Stimulated activated CD4-positive, alpha-beta T cell treated with anti-CD3 and anti-CD28 coated beads, Interleukin-15, amount 100 ng/mL, for 24 hours (primary cell): ENCODE measurements at places on chromosomes 5 and 9.
A peak's percentile ranks its signal among the peaks of the same experiment; 100 is the strongest.

GRCh38 chr5:115480271-115480670 is 64.3 kb downstream of the FEM1C start:
- DNase-seq = no peak

GRCh38 chr5:77086689-77087483 is at the start of gene ZBED3:
Gene ZBED3 (minus strand): TSS chr5:77087285. CDS start chr5:77077878, 9,407 bp downstream.
- DNase-seq = peak; percentile 61

DNA sequence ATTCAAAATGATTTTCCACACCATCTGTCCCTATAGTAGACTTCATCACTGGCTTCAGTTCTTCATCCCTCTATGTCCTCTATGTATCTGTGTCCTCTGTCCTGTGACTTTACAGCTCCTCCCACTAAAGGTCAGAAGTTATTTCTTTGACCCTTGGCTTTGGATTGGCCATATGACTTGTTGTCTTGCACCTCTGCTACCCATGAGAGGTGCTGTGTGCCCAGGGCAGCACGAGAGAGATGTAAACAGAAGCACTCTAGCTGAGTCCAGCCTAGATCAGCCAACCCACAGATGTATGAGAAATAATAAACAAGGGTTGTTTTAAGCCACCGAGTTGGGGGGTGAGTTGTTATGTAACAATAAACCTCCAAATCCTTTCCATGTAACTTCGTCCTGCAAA is 63.4 kb upstream of the ENTREP1 start:
- no peak for DNase-seq

DNA sequence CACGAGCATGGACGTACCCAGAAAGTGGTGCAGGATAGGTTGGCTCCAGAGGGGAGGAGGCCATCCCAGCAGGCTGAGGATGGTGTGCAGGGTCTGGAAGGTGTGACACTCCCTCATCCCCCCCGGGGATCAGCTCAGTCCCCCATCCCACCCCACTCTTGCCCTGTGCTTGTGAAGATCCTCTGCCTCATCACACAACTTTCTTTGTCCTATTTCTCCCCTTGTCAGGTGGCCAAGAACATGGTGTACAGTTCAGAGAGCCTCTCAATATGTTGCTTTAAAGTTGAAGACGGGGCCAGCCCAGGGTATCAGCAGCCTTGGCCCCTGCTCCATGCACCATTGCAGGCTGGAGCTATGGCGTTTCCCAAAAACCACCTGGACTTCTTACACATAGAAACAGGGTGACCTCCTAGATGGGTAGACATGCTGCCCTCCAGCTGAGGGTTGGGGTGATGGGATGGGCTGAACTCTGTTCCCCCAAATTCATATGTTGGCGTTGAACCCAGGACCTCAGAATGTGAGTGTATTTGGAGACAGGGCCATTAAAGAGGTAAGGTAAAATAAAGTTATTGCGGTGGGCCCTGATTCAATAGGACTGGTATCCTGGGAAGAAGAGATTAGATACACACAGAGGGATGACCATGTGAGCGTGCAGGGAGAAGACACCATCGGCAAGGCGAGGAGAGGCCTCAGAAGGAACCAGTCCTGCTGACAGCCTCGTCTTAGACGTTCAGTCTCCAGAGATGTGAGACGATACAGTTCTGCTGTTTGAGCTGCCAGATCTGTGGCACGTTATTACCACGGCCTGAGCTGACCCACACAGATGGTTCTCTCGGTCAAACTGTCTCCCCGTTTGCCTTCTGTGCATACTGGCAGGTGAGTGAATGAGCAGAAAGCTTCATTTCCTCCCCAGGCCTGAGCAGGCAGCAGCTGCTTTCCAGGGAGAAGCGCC is 272.5 kb downstream of the GADD45G start:
- no peak for DNase-seq

GRCh38 chr5:40041452-40041851 is 616.7 kb upstream of the DAB2 start:
- no peak for DNase-seq

DNA sequence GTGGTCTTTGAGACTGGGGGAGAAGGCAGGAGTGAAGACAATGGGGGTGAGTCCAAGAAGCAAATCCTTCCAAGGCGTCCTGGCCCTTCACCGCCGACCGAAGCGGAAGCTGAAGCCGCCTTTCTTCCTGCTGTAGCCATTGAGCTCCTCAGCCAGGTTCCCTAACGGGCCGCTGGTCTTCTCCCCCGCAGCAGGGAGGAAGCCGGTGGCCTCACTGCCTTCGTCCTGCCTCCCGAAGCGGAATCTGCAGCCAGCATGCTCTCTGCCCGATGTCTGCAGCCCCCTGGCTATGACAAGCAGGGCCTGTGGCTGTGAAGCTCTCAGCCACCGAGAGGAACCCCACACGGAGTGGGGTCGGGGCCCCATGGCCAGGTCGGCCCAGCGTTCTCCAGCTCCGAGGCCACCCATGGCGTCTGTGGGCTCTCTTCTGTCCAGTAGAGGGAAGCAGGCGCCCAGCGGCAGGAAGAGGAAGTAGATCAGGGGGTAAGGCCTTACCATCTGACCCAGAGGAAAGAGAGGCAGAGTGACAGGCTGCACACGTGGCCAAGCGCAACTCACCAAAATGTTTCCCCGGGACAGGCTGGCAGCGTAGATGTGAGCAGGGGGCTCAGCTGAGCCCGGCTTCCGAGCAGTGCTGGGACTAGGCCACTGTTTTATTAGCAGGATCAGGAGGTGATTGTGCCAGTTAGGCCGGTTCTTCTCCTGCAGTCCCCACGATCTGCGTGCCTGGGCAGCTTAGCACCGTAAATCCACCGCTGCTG is 3.1 kb downstream of the QRFP start:
- no peak for DNase-seq

- DNase-seq = no peak
Observed at GRCh38 chr5:74454263-74455030, 186.1 kb downstream of the ENC1 start.

DNA sequence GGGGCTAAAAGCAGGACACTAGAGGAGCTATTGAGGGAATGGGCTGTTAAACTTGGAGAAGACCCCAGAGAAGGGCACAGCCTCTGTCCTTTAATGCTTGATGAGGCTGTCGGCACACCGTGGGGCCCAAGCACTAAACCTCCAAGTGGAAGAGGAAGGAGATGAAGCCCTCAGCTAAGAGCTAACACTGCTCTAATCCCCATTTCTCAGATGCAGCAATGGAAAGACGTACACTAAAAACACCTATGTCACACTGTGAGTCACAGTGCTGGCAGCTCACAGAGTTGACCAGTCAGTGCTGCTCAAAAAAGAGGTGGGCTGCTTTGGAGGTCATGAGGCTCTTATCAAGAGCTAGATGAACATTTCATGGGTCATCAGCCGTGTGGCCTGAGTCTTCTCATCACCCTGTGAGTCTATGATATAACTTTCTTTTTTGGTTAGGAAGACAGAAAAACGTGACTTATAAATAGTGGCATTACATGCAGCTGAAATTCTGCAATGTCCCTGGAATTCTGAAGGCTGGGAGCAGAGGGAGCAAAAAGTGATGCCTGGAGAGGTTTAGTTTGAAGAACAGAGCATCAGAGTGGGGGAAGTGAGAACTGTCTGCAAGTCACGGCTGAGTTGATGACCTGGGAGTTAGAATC is 21.5 kb downstream of the TNFSF8 start:
- peak; percentile 47 for DNase-seq

DNA sequence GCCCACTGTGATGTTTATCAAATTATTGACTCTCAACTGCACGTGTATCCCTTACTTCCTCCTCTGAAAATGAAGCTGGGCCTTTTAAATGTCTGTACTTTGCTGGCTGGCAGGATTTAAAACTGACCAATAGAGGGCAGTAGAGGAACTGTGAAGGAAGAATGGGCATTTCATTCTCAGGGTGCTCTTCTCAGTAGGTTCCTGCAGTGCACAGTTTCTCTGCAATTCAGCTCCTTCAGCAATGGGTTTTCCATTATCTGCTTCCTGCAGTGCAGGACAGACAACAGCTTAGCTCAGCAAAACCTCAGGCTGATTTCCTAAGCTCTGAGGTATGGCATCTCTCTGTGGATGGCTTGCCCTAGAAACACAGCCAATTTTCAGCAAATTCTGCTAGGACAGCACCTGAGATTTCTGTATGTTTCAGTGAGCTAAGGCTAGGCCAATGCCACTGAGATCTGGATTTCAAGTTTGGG is 298.4 kb upstream of the PRDM9 start:
- DNase-seq = no peak

DNA sequence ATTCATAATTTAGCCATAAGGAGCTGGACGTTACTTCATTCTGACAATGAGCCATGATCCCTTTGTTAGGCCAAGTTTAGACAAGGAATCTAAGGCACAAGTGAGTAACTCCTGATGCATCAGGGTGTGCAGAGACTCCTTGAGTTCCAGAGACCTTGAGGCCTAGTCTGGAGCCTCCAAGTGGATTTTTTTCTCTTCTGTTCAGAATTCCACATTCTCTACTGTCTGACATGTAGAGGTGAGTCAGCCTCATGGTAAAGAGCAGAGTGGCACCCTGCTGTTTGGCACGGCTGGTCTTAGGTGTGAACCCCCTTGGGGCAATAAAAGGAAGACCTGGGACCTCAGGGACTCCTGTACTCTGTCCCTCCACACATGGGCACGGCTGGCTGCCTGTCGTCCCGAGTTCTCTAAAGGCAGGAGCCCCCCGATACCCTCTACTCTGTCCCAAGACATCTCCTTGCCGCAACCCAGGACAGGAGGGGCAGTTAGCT is 22.0 kb upstream of the TGFBI start:
- DNase-seq = no peak

GRCh38 chr9:86281593-86282076 is 703 bp downstream of the ISCA1 start:
- no peak for DNase-seq

- DNase-seq = no peak
Observed at GRCh38 chr5:143791848-143792731, 19.9 kb upstream of the HMHB1 start.

DNA sequence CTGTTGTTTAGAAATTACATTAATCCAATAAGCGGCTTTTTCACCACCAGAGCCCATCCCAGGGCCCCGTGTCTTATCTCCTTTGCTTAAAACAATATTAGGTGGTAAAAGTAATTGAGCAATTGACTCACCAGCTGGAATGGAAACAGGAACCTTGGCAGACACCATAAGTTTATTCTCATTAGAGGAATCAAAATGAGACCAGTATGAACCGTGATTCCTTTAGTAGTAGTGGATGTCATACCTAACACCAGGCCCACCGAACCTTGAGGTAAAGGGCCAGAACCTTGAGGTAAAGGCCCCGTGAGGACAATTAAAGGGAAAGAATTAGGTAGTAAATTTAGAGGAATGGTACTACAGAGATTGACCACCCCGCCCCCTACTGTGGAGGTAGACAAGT is 16.5 kb downstream of the HSDL2 start:
- DNase-seq = no peak

DNA sequence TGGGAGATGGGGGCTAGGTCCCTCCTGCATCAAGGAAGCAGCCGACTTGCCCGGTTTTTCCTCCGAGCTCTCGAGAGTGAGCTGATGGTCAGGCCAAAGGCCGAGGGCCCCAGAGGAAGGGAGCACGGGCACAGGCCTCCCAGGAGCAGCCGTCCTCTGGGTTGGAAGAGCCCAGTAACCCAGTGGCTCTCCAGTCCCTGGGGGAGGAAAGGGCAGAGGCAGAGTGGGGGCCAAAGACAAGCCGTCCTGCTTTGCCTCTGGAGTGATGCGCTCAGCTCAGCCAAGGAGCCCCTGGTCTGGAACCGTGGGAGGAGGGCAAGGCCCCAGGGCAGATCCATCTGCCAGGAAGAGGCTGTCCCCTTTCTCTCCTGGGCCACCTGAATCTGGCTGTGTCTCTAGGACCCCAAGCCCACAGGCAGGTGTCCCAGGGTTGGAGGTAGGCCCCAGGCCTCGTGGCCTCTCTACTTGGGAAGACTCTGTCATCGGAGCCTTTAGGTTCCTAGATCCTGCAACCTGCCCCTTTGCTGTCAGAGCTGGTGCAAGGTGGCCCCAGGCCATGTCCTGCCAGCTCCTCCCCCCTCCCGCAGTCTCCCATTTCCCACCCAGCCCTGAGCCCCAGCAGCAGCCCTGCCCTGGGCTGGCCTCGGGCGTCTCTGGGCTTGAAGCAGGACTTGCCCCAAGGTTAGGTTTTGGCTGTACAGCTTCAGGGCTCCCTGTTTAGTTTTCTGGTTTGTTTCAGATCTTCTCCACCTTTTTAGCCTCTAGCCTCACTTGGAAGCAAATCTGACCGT is 224.1 kb downstream of the CACNA1B start:
- DNase-seq = no peak

DNA sequence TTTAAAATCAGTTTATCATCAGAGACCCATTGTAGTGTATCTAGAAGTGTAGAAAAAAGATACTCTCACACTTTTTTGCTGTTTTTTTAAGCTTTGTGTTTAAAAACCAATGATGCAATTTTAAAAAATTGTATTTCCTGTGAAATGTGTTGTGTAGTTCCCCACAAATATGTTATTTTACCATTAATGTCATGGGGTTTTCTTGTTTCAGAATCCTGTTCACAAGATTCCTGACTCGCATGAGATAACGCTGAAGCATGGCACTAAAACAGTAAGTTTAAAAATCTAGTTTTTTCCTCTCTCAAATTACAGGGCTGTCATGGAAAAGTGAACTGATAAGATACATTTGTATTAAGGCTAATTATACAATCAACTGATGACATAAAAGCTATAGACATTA is 58.6 kb downstream of the WDR70 start:
- no peak for DNase-seq

DNA sequence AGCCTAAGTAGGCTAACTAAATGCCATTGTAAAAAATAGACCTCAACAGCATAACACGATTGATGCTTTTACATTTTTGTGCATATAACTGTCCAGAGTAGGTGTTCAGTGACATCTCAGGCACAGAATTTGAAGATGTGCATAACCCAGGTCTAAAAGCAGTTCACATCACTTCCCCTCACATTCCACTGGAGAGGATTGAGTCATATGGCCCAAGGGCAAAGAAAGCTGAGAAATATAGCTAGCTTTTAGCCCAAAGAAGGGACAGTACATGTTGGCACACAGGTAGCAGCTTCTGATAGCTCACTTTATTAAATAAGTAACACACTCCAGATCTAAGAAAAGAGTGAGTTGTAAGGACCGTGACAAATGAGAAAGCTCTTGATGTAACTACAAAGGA is 2259.5 kb upstream of the WWC1 start:
- DNase-seq = no peak

DNA sequence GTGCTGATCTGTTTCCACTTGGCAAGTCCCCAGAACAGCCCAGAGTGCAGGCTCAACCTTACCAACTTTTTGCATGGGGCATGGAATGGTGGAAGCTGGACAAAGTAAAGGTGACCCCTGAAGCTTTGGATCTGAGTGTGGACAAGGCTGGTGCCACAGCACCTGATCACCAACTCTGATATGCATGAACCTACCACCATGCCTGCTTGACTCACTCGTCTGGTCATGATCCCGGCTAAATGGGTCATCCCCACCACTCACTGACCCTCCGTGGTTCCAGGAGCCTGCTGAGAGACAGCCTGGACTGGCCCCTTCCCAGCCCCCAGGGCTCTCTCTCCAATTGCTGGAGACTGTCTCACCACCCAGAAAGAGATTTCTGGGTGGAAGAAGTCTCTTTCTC is 14.4 kb upstream of the SLC22A4 start:
- no peak for DNase-seq

- peak; percentile 3 for DNase-seq
Observed at GRCh38 chr5:94908889-94909480, 290.5 kb downstream of the SLF1 start.

- no peak for DNase-seq
Observed at GRCh38 chr9:19373527-19373926, 6.5 kb downstream of the RPS6 start.
